ENCODE measurements at places on chromosomes 13 and 19.

DNA sequence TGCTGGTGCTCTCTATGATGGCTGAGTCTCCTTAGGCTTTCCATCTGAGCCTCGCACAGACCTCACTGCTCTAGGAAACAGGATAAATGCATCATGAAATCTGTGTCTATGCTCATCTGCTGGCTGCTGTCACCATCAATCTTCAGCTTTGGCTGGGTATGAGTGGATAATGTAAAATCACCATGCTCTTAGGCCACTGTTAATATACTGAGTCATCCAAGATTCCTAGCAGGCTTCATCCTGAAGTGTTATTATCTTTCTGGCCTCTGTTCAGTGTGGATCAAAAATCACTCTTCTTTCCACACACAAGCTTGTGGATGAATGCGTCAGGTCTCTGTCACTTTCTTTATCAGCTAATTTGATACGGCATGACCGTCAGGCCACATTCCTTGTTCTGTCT lies 317.4 kb downstream of the NALCN start:
- no peak for DNase-seq

GRCh38 chr13:33278913-33279312 lies 6.6 kb downstream of the STARD13 start:
- no peak for DNase-seq

DNA sequence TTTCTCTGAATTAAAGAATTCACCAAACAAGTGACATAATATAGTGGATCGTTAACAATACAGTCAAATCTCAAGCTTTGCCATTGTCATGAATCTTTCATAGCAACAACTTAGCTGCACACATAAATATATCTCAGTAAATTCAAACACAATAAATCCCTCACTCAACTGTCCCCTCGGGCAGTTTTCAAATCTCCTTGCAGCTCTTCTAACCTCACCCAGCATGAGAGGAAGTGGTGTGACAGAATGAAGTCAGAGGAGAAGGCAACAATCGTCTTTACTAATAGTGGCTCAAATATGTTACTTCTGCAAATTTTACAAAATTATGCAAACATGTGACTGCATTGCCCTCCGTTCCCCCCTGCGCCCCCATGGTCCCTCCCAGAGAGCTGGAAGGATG lies 148.2 kb downstream of the RAP2A start:
- no peak for DNase-seq

- peak; percentile 23 for DNase-seq
Measured at GRCh38 chr13:50126993-50127725, 111.9 kb downstream of the KCNRG start.

- no peak for DNase-seq
Measured at GRCh38 chr13:27635266-27635665, 13.6 kb downstream of the POLR1D start.

GRCh38 chr13:57630661-57631595 lies 616 bp upstream of the PCDH17 start:
- DNase-seq: peak; percentile 8

DNA sequence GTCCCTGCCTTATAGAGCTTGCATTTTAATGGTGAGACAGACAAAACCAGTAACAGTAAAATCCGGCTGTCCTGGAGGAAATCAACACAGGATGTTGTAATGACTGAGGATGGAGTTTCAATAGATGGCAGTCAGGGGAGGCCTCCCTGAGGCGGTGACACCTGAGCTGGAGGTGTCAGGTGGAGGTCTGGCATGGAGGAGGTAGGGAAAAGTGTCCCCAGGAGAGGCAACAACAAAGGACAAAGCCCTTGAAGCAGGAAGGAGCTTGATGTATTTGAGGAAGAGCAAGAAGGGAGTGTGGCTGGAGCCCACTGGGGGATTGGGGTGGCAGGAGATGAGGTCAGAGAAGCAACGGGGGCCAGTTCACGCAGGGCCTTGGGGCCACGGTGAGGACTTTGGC lies 7.8 kb downstream of the GRIN2D start:
- DNase-seq: no peak
